ENCODE measurements at places on chromosomes 5 and 9.

DNA sequence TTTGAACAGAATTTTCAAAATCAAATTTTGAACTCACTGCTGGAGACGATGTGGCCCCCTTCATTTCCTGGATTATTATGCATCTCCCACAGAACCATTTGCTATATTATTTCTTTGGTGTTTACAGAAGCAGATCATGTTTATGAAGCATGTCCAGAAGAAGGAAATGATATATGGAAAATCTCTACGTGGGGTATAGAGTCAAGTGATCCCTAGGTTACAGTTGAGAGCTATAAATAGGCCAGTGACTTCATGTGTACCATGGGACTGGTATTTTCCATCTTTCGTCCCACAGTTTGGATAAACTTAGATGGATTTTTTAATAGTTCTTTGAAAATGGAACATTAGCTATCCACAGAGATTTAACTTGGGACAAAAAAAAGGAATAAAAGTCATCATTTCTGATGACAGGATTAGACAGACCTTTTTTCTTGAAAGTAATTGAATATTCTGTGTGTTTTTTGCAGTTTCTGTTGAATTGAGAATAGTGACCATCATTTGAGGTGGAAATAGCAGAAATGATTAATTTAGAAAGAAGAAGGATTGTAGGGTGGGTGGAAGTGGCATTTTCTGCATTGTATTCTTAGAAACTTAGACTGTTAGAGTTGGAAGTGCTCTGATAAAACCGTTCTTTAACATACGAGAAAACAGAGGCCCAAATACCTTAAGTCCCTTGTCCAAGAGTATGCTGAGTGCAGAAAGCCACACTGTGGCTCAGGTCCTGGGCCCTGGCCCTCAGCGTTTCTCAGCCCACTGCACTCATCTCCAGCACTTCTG lies 136.4 kb downstream of the PIP5K1B start:
- DNase-seq, result no peak

DNA sequence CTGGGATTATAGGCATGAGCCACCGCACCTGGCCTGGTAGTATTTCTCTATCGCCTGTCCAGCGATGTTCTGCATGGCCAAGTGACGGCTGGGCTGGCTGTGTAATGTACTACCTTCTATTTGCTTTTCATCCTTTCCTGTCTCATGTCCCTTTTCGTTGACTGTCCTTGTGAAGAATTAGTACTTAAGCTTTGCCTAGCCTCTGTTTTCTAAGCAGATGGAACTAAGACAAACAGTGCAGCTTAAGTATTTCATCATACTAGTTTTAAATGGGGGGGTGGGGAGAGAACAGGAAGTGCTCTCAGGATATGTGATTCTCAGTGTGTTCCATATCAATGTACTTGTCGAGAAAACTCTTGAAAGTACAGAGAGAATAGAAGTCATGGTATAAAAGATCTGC lies 31.7 kb upstream of the CCL21 start:
- no peak for DNase-seq

- peak; percentile 19 for DNase-seq
These were observed 603.0 kb downstream of the BNC2 start for GRCh38 chr9:16267281-16268066.

GRCh38 chr9:105146677-105147076 lies 97.8 kb upstream of the SLC44A1 start:
- DNase-seq, result no peak

DNA sequence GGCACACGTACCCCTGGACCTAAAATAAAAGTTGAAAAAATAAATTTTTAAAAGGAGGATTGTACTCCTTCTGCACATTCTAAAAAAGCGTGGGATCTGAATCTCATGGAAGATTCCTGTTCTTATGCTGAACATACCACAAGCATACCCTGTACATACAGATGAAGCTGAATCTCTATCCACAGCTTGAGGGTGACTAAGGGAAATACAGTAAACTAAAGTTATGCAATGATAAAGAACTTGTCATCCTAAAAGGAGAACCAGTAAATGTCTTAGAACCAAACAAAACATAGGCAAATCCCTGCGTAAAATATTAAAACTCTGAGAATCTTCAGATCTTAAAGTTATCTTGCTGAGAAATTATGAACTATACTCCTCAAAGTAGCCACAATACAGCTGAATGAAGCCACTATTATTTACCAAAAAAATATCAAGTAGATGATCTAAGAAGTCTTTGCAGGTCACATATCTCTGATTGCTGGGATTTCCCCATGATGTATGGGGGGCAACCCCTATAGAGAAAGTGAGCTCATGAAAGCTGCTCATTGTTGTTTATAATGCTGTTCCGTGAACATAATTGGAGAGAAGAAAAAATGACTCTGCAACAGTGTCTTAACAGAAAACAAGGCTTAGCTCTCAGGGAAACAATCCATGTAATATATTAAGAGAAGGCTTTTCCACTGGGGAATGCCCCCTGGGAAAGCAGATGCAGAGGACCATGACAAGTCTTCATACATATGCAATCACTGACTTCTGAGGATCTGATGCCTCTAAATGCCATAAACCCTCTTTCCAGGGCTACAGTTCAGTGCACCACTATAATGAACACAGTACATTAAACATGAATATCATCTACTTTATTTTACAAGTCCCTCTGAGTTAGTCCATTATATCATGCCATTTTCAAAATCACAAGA lies 210.1 kb downstream of the EPB41L4A start:
- no peak for DNase-seq

DNA sequence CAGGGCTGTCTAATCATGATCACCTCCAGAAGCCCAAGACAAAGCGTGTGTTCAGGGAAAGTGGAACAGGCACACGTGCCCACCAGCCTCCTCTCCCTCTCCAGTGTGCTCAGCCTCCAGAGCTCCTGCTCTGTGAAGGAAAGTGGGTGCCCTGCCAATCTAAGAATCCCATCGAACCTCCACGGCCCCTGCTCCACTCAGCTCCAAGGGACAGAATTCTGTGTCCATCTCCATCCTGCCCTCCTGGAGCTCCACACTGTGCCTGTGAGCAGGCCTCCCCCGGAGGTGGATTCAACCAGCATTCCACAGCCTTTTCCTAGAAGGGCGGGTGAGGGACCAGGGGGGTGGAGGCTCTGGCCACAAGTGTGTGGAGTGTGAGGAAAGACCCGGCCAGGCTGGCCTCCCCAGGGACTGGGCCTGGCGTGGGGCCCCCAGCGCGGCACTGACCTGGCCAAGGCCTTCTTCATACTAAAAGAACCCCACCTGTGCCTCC lies 6.0 kb downstream of the EEIG1 start:
- DNase-seq, result no peak

DNA sequence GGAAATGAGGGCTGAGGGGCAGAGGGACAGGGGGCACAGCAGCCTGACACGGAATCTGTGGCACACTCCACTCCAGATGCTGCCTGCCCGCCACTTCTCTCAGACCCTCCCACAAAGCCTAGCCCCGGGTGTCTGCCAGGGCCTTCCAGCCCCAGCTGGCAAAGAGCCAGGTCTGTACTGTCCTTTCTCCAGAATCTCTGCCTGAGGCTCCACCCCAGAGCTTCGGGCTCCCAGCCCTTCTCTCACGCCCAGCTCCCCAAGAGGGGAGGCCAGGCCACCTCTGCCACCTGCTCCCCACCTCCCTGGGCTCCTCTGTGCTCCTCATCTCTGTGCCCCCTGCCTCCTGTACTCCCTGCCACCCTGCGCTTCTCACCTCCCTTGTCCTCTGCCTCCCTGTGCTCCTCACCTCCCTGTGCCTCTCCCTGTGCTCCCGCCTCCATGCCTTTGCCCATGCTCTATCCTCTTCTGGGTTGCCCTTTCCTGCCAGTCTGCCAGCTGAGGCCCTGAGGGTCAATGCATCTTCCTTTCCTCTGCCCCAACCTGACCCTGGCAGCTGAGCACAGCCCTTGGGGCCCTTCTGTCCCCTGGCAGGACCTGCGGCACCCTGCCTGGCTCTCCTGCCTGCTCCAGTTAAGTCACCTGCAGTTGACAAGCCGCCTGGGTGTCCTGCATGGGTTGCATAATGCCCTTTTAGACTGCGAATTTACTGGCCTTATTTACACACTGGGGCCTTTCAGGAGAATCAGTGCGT lies 36.4 kb downstream of the RASGEF1C start:
- no peak for DNase-seq

DNA sequence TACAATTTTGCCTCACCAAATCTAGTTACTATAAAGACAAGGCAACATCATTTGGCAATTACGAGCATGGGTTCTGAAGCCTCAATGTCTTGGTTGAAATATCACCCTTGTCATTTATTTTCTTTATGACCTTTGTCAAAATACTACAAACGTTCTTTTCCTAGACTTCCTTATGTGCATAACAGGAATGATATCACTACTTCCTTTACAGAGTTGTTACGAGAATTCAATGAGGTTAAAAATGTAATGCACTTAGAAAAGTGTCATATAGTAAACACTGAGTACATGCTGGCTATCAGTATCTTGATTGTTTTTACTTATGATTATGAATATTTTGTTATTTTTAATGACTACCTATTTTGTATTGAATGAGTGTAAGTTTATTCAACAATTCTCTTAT lies 640.9 kb upstream of the CCNG1 start:
- no peak for DNase-seq

- no peak for DNase-seq
These were observed 194.8 kb upstream of the ADAMTS16 start for GRCh38 chr5:4945296-4945695.

DNA sequence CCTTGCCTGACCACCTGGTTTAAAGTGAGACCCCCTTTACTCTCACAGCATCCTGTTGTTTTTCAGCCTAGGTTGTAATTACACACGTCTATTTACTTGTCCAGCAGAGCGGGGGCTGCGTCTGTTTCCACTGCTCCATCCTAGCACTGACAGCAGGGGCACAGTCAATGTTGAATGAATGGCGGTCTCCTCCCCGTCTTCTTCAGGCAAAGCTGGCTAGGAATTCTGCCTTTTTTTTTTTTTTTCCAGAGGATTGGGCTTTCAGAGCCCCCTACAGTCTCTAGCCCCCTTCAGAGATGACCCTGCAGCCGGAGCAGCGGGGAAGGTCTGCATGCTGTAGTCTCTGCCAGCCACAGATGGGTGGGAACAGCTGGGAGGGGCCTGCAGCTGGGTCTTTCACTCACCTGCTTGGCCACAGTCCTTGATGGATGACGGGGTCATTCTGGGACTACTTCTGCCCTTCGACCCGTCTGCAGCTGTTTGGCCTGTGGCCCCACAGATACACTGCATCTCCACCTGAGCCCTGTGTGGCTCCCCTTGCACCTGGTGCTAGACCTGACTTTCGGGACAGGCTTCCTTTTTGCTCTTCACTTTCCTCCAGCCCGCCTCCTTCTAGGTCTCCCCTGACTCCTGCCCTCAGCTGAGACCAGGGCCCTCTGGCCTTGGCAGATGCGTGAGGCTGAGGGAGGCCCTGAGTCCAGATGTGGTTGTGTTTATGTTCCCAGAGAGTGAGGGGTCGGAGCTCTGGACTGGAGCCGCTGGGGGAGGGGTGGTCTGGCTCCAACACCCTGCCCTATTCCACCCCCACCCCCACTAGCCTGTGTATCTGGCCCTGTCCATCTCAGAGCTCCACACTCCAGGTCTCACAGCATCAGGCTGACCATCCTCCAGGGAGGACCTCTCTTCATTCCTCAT lies 8.0 kb downstream of the PITX1 start:
- no peak for DNase-seq

DNA sequence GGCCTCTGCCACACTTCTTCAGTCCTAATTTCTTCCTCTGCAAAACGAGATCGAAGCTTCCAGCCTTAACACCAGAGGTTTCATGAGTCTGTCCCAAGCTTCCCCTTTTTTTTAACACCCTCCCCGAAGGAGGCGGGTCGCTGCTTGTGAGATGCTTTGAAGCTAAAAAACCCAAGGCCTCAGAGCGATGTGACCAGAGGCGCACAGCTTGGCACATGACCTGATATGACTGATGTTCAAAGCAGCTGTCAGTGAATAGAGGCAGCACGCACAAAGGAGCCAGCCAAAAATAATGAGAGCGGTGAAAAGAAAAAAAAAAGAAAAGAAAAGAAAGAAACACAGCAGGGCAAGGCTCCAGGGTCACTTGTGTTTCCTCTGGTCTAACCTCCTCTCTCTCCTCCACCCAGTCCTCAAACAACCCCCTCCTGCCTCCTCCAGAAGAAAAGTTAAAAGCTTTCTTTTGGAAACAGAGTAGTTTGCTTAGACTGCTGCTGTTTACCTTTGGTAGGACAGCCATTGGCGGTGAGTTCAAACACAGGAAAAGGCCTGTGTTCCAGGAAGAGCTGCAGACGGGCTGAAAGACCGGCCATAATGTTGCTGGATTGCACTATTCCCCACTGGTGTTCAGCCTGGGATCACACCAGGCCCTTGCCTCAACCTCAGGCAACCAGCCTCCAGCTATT lies 10.9 kb upstream of the ZNF366 start:
- DNase-seq, result no peak

GRCh38 chr9:79257790-79258351 lies 313.9 kb upstream of the TLE4 start:
- no peak for DNase-seq

DNA sequence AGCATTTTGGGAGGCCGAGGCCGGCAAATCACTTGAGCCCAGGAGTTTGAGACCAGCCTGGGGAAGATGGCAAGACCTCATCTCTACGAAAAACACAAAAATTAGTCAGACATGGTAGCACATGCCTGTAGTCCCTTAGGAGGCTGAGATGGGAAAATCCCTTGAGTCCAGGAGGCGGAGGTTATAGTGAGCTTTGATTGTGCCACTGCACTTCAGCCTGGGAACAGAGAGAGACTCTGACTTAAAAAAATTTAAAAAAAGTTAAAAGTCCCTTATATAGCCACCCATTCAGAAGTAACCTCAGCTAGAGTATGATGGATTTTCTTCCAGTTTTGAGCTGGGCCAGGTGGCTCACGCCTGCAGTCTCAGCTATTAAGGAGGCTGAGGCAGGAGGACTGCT lies 72.4 kb downstream of the UGCG start:
- DNase-seq, result no peak

DNA sequence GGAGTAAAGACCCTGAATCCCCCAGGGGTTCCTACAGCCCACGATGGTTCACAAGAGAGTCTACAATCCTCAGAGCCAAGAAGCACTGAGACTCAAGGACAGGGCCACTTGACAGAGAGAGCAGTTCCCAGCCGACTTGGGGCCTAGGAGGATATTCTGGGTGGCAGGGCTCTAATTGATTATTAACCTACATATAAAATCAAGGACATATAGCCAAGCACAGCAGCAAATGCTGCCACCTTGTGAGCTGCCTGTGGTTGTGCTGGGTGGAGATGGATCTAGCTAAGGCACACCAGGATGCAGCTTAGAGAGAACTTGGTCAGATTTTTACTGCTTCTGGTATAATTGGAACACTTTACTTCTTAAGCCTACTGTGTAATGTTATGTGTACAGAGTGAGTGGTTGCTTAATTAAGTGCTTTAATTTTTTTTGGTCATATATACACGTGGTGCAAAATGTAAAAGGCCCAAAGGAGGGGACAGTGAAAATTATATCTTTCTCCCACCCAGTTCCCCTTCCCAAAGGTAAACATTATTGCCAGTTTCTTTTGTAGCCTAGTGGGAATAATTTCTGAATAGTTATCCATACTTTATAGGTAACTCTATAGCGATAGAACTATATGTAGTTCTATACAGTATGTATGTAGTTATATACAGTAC lies 78.8 kb downstream of the F2RL2 start:
- DNase-seq, result no peak

- DNase-seq, result no peak
These were observed 409.5 kb upstream of the MEF2C start for GRCh38 chr5:89292487-89292886.
